ENCODE measurements at places on chromosomes 12 and 14. TPM values are rescaled to one million over a fixed set of nuclear protein-coding genes. Genes with fewer than 3 reads are reported as not detected.

The SLC25A47 gene
- not detected for total RNA-seq

The SPX gene
- 52.2 TPM for total RNA-seq

The NAV3 gene
- total RNA-seq: 4.5 TPM

The KRT6A gene
- not detected for total RNA-seq

The PDZRN4 gene
- total RNA-seq: 2.1 TPM

DNA sequence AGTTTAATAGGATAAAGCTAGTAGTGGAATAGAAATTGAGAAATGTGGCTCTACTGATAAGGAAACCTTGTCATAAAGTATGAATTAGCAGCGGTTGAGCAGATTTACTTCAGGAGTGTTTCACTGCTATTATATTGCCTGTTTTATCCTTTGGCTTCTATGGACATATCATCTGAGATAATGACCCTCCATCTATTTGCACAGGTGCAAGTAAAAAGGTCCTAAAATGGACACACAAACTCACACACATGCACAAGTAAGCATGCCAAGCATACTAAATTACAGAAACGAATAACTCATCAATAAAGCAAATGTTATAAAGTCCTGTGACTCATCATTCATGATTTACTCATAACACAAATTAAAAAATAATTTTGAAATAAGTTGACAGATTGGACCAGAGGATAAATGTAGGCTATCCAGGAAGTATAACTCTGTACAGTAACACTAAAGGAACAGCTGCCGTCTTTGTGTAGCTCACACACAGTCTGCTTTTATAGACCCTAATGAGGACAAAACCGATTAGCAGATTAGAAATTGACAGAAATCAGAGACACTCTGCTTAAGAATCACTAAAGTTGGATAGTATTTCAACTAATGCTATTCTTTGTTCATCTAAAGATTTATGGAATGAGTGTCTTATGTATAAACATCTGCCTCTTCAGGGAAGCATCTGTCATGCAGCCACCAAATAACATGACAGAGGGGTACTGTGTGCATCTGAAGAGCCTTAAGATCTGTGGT lies 73.9 kb downstream of the SYT1 start:
- DNase-seq: no peak

GRCh38 chr12:130715150-130715997 lies 725 bp downstream of the RIMBP2 start:
- DNase-seq: peak; percentile 70

- DNase-seq: no peak
These were observed 13.4 kb downstream of the LPCAT3 start for GRCh38 chr12:7004840-7005239.

DNA sequence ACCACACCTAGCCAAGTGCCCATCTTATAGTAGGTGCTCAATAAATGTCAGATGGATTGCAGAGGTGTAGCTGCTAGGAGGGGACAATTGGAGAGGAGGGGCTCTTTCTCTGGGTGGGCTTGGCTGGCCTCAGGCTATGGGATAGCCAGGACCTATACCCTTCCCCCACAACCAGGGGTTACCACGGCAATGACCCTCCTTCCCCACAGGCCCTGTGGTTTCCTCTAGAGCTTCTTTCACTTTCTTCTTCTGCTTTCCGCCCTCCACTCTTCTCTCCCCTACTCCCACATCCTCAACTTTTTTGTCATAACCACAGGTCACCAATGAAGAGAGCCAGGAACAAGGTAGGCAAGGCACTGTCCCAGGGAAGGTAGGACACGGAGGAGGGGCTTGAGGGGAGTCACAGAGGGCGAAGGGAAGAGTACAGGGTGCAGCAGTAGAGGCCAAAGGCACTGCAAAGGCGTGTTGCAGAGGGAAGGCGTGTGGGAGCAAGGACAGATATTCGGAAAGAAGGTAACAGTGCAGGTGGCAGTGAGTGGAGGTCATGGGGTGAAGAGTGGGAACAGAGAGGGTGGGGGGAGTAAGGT lies 1.9 kb upstream of the ITGB7 start:
- DNase-seq: no peak

GRCh38 chr14:56501909-56502530 lies 77.6 kb upstream of the TMEM260 start:
- no peak for DNase-seq

DNA sequence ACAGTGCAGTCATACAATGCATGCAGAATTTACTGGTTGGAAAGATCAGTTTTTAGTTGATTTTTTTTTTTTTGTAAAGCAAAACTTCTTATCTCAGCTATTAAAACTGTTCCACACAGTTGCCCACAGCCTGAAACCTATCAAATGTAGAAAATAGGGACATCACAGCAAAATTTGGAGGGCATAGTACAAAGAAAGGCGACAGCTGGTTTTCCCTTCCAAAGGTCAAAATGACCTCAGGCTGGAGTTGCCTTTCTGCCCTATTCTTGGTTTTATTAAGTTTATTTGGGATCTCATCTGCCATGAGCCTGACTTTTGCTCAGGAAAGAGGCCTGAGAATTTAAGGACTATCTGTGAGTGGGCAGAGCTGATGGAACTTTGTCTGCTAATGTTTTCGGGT lies 28.5 kb downstream of the NOPCHAP1 start:
- DNase-seq: no peak

DNA sequence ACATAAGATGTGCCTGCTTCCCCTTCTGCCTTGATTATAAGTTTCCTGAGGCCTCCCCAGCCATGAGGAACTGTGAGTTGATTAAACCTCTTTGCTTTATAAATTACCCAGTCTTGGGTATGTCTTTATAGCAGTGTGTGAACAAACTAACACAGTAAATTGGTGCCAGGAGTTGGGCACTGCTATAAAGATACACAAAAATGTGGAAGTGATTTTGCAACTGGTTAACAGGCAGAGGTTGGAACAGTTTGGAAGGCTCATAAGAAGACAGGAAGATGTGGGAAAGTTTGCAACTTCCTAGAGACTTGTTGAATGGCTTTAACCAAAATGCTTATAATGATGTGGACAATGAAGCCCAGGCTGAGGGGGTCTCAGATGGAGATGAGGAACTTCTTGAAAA lies 264.1 kb downstream of the DACT1 start:
- no peak for DNase-seq

DNA sequence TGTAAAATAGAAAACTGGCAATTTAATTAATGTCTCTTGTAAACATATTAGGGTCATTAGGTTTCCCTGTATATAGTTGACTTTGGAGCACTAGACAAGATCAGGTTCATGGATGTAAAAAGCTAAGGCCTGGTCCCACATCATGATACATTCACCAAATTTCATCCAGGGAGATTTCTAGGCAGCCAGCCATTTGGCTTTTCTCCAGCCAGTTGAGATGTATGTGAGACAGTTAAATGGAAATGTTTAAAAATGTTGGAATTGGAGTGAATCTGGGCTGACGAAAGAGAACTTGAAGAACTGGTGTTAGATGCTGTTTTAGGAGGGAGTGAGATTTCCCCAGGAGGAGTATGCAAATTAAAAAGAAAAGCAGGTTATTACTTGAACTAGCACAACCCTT lies 41.8 kb upstream of the CLEC14A start:
- DNase-seq: no peak

DNA sequence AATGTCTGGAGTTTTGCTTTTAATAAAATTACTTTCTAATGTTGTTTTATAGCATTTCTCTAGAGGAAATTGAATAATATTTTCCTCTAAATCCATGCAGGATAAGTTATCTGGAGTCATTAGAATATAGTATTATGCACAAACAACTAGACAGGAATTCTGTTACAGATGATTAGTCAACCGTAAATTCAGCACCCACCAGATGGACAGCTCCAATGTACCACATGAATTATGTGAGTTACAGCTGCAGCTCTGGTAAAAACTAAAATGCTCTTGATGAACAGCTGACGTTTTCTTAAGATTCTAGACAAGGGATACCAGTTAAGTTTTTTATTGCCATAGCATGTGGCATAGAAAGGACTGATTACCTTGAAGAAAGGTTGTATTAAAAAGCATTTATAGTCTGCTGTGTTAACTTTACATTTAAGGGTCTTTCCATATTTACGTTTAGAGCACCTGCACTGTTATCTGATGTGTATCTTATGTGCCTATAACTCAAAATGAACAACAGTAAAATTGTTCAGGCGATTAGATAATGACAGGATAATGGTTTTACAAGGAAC lies 321.4 kb upstream of the LRFN5 start:
- no peak for DNase-seq

- no peak for DNase-seq
These were observed 54.4 kb downstream of the EFCAB11 start for GRCh38 chr14:89899917-89900663.
